ENCODE measurements at places on chromosomes 3 and 15.

GRCh38 chr15:61420546-61420945, 191.4 kb upstream of the RORA start:
- DNase-seq = no peak

GRCh38 chr15:57272771-57273357, 103.4 kb upstream of the CGNL1 start:
- no peak for DNase-seq

- DNase-seq = peak; percentile 69
These were observed at the start of gene FAM174B for GRCh38 chr15:92655178-92655995. Gene FAM174B, minus strand, starts transcription at chr15:92655775.

DNA sequence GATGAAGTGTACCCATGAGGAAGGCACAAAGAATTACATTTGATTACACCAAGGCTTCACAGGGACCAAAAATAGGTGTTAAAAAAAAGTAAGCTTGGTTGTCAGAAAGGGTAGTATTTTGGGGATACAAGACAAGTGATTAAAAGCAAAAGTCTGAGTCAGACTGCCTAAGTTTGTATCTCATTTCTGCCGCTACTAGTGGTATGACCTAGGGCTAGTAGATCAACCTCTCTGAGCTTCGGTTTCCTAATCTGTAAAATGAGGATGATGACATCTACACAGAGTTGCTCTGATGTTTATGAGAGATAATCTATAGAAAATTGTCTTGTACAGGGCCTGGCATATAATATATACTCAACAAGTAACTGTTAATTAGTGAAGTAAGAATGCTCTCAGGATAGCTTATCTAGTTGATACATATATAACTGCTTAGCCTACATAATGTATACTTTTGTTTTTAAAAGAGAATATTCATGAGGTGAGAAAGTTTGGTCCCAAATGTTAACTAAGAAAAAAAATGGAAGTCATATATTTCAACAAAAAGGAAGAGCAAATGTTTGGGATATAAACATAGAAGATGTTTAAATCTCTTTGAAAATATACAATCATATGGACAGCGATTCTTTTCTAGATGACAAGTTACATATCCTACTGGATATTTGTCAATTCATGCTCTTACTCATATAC, 163.0 kb upstream of the SLC2A2 start:
- DNase-seq = no peak

- DNase-seq = no peak
These were observed 133.9 kb downstream of the CCNL1 start for GRCh38 chr3:157026091-157026490.
